ENCODE measurements at places on chromosomes 3 and 15.

DNA sequence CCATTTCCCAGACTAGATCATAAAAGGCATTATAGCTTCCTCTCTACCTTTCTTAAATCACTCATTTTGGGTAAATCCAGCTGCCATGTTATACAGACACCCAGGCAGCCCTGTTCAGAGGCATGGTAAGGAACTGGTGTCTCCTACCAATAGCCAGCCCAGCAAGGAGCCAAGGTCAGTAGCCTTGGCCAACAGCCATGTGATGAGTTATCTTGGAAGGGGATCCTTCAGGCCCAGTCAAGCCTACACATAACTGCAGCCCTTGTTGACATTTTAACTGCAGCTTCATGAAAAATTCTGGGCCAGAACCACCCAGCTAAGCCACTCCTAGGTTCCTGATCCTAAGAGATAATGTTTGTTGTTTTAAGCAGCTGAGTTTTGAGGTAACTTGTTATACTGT, 29.0 kb upstream of the ZMAT3 start:
- no peak for DNase-seq

DNA sequence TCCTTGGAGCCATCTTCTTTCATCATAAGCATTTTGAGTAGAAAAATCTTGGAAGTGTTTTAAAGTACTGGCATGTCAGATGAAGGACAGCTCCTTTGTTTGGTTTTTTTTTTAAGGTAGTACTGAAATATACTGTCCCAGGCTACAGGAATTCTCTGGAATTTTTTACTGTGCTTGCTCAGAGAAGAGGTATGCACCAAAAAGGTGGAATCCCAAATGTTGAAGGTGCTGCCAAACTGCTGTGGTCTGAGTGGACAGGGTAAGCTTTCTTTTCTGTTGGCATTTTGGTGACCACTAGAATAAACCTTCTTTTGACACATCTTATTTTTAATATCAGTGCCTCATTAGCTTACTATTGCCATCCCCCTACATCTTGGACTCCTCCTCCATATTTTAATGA, 7.2 kb downstream of the GNL3 start:
- DNase-seq, result no peak

GRCh38 chr3:196111939-196112386, 30.1 kb upstream of the TFRC start:
- DNase-seq, result no peak

DNA sequence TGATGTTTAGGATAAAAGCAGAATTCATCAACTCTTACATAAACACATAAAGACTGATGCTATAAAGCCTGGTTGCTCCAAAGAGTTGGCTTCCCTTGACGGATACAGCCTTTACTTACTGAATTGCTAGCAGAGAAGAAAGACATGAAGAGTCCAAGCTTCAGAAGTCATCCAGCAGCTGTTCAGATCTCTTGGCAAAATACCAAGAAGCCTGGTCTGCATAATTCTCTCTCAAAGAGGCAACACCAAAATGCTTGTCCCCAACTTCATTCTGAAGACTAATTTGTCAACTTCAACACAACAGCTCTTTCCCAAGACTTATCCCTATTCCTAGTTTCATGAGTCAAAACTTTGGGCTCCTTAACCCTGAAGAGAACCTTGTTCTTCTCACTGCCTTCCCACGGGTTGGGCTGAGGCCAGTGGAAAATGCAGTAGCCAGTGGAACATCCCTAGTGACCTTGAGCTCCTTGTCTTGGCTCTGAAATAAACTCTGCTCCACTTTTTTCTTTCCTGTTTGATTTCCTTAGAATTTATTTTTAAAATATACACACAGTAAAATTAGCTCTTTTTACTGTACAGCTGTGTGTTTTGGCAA, 119.2 kb upstream of the THBS1 start:
- DNase-seq, result no peak

GRCh38 chr3:62035402-62036057, 337.8 kb downstream of the FEZF2 start:
- no peak for DNase-seq

GRCh38 chr15:66803182-66803729, 101.2 kb downstream of the SMAD6 start:
- peak; percentile 91 for DNase-seq

- no peak for DNase-seq
Measured at GRCh38 chr15:55669270-55669669, 73.7 kb downstream of the PRTG start.

DNA sequence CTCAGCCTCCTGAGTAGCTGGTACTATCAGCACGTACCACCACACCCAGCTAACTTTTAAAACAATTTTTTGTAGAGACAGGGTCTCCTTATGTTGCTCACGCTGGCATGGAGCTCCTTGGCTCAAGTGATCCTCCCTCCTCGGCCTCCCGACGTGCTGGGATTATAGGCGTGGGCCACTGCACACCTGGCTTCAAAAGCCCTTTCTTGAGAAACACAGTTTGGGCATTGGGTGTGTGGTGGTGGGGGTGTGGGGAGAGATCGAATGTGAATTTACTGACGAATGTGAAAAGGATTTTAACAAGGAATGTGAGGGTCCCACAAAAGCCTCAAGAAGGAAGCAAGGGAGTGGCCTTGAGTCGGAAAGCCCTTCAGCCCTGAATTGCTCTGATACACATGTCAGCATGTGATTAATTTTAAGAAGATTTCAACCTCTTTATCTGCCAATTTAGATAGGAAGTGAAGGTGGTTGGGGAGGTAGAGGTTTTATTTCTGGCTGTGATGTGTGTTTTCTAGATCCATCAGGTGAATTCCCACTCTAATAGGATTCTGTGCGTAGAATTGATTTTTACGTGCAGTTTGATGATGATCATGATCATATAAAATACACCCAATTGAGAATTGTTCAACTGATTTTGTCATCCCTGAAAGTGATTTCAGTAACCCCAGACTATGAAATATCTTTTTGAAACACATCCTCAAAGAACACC, 1.1 kb downstream of the CCR4 start:
- no peak for DNase-seq

GRCh38 chr3:10395196-10395595, 74.3 kb upstream of the SEC13 start:
- no peak for DNase-seq

- no peak for DNase-seq
Measured at GRCh38 chr15:74422652-74423430, 10.9 kb downstream of the SEMA7A start.

DNA sequence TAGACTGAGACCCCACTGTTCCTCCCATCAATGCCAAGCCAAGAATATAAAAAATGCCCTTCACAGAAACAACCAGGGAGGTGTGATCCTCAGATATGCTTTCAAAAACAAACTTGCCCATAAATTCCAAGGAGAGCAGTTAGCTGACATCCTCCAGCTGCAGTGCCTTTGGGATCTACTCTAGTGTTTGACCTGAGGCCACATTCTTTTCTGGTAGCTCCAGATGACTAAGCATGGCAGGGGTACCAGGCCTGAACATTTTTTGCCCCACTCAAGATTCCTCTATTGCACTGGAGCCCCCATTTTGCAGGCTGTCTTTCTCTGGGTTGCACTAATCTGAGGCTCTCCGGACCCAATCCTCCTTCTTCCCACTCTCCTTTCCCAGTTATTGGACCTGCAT, 27.9 kb upstream of the ACP3 start:
- DNase-seq, result no peak

GRCh38 chr3:79926522-79926921, 158.7 kb upstream of the ROBO1 start:
- DNase-seq, result no peak

GRCh38 chr15:52220937-52221660, 29.9 kb upstream of the GNB5 start:
- DNase-seq, result no peak

DNA sequence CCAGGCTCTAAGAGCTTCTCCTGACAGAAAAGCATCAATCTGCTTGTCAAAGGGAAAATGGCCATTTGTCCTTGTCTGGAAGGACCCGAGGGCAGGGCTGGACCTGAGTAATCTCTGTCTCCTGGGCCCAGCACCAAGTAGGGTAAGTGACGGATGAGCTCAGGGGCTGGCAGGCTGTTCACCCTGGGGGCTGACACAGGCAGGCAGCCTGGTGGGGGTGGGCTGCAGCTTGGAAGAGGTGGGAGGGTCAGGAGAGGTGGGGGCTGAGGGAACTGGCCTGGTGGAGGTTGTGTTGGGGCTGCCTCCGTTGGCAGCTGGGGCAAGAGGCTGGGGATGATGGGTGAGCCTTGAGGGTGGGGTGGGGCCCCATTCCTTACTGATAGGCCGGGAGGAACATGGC, 42.3 kb upstream of the ADPGK start:
- DNase-seq, result no peak

DNA sequence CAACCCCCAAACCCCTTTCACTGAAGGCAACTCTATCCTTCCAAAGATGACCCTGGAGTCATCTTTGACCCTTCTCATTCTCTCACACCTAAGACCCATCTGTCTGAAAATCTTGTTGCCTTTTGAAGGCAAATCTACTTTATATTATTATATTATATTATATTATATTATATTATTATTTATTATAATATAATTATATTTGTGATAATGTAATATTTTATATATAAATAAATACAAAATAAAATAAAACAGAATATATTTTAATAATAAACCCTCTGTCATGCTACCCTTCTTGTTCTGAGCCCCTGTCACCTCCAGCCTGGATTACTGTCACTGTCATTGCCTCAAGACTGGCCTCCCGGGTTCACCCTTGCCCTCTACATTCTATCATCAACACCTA, 5.0 kb upstream of the PROK2 start:
- no peak for DNase-seq

- DNase-seq, result no peak
Measured at GRCh38 chr3:177005718-177006405, 191.4 kb downstream of the TBL1XR1 start.

GRCh38 chr3:194974468-194975135, 288.9 kb downstream of the FAM43A start:
- no peak for DNase-seq

DNA sequence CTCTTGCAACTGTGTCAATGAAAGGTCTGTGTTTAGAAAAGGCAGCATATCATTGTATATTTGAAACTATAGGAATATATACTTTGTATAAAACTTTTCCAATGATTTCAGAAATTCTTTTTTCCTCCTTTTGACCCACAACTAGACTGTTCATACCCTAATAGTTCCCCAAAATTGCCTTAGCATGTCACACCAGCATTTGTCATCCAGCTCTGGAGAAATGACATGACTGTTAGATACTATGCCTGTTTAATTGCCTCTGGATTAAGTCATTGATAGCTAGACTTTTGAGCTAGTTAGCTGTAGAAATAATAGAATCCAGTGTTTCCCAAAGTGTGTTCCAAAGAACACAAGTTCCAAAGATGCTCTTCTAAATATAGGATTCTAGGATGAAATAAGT, 32.4 kb downstream of the B3GALNT1 start:
- DNase-seq, result no peak

- no peak for DNase-seq
Measured at GRCh38 chr15:52114261-52115055, 1.9 kb upstream of the BCL2L10 start.

DNA sequence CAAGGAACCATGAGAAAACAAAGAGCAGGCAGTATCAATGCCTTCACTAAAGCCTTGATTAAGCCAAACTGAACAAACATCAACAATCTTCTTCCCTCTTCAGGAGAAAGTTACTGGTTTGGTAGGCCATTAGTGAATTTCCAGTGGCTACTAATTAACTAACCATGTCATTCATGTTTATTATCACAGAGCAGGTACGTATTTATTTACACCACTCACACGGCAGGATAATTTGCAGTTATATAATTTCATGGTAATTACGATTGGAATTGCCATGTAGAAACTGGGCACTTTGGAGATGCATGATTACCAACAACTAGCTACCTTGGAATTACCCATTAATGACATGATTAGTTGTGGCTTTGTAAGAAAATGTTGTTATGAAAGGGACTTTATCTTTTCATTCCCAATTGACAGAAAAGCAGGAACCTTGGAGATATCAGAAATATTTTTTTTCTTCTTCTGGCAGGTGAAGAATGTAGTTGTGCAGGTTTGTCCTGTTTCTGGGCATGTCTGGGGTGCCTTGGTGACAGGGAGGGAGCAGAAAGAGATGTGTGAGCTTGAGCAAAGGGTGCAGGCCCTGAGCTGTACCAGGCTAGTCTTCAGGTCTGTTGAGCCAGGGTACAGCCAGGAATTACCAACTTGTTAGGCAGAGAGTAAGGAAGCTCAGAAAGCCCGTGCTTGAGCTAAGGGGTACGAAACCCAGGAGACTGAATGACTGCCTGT, 310.7 kb downstream of the RORA start:
- DNase-seq, result no peak

- no peak for DNase-seq
Measured at GRCh38 chr15:70835415-70835814, 18.5 kb downstream of the LARP6 start.

DNA sequence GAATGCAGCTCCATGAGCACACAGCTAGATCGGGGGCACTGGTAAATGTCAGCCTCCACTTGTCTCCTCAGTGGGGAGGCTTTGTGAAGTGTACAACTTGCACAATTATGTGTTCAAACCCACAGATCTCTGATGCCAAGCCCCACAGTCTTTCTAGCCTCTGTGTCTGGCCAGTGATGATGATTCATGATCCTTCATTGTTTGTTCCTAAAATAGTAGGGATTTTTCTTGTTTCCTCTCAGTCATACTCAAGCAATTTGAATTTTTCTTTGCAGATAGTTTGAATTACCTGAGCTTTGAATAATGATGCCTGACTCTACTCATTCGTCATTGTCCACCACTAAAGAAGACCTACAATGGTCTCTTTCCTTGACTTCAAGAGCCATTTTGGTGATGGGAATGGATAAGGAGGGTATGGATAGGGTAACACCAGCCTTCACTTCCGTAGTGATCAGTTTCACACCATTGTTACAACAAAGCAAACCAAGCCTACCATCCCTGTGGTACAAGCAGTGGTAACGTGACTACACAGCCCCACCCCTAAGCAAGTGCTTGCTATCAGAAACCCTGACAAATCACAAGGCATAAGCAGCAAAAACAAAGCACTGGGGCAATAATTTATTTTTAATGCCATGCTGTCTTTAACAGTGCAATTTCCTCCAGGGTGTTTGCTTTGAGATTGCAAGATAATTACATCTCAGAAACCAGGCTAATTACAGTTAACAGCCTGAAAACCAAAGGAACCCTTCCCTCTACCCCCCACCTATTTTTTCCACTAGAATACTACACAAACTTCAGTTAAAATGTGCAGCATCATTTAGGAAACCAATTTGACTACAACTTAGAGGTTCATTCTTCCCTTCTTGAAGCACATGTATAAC, 114.1 kb upstream of the PPP2R3A start:
- no peak for DNase-seq

Data from RKO (cell line).